ENCODE measurements at places on chromosomes 1 and 21. TPM values are rescaled to one million over a fixed set of nuclear protein-coding genes. Genes with fewer than 3 reads are reported as not detected.
A peak's percentile ranks its signal among the peaks of the same experiment; 100 is the strongest.

PADI3 gene
- 0.15 TPM for total RNA-seq

DNA sequence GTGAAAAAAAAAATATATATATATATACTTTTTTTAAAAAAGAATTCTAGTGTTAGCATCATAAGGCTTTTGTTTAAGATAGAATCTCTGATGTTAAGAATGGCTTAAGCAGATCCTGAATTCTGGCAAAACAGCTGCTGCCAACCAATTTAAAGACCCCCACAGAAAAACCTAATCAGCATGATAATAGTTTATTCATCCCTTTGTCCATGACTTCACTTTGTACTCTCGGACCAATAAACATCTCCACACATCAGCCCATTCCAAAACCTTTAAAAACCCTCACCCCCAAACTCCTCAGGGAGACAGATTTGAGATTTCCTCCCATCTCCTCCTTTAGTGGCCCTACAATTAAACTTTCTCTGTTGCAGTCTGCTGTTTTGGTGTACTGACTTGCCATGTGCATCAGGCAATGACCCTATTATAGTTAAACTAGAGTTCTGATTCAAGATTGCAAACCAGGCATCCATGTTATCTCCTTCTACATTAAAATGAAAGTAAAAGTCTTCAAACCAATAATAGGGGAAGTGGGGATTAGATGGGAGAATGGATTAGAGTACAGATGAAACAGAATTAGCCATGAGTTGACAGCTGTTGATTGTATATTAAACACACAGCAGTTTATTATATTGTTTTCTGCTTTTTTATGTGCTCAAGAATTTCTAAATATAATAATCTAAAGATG lies 9.8 kb upstream of the PHTF1 start:
- no peak for DNase-seq

DNA sequence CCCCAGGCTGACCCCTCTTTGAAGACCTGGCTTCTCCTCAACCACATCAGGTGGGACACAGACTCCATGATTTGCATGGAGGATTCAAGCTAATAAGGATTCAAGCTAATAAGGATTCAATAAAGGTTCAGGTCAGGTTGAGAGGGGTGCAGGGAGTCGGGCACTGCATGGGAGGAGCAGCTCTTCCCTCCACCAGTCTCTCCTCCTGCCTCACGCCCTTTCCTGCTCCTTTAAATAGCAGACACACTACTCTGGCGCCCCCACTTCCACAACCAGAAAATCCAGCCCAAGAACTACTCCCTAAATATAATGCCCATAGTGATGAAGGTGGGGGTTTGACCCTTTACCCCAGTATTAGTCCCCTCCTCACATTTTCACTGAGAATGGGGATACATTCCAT lies 7.1 kb downstream of the MEX3A start:
- DNase-seq, result peak; percentile 43

DNA sequence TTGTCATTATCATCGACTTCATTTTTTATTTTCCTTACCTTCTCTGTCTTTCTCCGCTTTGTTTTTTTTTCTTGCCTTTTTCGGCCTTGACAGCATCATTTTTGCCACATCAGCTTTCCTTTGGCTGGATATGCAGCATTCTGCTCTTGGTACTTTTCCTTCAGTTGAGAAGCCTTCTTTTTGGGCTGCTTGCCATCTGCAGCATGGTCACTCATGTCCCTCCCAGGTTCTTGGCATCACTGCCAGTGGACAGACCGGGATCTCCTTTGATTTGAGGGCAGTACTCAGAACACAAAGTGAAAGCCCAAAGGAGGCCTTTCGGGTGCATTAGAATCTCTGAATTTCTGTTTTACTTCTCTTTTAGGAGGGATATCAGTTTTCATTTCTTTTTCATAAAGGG lies 3.7 kb upstream of the PARP1 start:
- DNase-seq, result no peak

DNA sequence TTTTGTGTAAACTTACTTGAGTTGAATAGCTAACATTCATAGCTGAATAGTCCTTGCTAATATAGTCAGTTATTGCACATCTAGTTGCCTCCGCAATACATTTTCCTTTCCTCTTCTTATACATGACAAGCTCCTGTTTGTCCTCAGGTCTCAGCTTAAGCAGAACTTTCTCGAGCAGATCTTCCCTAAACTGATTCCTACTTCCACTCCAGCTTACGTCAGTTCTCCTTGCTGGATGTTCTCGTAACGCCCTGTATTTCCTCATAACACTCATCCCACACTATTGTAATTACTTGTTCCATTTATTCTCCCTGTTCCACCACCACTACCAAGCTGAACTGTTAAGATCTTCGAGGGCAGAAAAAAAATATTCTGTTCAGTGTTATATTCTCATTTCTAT lies 15.1 kb upstream of the OMA1 start:
- DNase-seq, result no peak

- no peak for DNase-seq
These were observed 98.9 kb downstream of the TNFSF18 start for GRCh38 chr1:172951730-172952365.

GRCh38 chr1:193540511-193540910 lies 354.1 kb upstream of the B3GALT2 start:
- no peak for DNase-seq

GRCh38 chr1:100584761-100585745 lies 47.1 kb downstream of the GPR88 start:
- DNase-seq, result no peak

- no peak for DNase-seq
These were observed 201.7 kb upstream of the AJAP1 start for GRCh38 chr1:4452701-4453100.

DNA sequence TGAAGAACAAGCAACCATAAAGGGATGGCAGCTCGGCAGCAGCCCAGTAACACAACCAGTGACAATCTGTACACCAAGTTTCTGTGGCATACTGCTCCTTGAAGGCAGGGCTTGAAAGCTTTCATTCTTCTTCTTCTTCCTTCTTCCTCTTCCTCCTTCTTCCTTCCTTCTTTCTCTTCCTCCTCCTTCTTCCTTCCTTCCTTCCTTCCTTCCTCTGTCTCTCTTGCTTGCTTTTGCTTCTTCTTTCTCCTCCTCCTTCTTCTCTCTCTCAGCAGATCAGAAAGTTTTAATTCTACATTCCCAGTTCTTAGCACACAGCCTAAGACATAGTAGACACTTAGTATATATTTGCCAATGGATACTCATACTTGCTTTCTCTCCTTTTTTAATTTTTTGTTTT lies 95.9 kb downstream of the GLUL start:
- no peak for DNase-seq

DNA sequence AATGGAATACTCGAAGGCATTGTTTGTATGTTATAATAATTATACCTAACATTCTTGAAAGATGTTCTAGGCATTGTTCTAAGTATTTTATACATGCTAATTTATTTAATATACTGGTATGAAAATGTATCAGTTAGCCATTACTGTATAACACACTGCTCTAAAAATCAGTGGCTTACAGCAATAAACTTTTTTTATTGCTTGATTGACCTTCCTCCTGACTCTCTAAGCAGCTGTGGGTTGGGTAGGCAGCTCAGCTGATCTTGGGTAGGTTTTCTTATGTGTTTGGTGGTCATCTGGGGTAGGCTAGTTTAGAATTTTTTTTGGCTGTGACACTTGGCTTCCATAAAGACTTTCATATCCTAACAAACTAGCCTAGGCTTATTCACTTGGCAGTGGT lies 100.2 kb upstream of the SYT6 start:
- DNase-seq, result no peak

ADGRL2 gene
- total RNA-seq, result not detected

- no peak for DNase-seq
These were observed 111.5 kb upstream of the LYPLAL1 start for GRCh38 chr1:219062161-219062560.

Measured in HT-29 (cell line).